GM23338 (cell line): ENCODE measurements at places on chromosomes 12 and 14. TPM values are rescaled to one million over a fixed set of nuclear protein-coding genes. Genes with fewer than 3 reads are reported as not detected.

- DNase-seq, result no peak
These were observed 180.2 kb downstream of the EPS8 start for GRCh38 chr12:15608941-15609340.

DNA sequence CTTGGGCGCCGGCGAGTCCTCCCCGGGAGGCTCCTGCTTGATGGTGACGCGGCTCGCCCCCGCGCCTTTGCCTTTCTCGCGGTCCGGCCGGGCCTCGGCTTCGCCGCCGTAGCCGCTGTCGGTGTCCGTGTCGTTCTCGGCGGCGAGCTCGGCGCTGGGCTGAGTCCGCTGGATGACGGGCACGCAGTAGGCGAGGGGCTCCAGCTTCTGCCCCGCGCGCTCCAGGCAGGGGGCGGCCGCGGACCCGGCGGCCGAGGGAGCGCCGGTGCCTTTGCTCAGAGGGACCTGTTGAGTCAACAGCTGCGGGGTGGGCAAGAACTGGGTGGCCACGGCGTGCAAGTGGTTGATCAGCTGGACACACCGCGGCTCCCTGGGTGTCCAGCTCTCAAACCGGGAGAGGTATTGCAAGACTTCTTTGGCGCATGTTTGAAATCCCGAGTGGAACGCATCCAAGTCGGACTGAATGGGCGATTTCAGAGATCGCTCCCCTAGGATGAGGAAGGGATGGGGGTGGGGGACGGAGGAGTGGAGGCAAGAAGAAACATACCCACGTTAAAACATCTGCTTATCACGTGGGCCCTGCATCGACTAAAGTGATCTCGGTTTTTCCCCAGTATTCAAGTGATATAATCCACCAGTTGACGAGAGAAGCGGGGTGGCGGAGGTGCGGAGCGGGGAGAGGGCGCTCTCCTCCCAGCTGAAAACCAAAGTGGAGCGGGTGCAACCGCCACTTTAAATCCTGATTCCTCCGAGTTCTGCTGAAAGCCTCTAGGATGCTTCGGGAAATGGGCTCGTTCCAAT is 2.0 kb downstream of the BHLHE41 start:
- DNase-seq, result peak; percentile 61

GRCh38 chr12:58361056-58361455 is 419.7 kb downstream of the ATP23 start:
- DNase-seq, result no peak

DNA sequence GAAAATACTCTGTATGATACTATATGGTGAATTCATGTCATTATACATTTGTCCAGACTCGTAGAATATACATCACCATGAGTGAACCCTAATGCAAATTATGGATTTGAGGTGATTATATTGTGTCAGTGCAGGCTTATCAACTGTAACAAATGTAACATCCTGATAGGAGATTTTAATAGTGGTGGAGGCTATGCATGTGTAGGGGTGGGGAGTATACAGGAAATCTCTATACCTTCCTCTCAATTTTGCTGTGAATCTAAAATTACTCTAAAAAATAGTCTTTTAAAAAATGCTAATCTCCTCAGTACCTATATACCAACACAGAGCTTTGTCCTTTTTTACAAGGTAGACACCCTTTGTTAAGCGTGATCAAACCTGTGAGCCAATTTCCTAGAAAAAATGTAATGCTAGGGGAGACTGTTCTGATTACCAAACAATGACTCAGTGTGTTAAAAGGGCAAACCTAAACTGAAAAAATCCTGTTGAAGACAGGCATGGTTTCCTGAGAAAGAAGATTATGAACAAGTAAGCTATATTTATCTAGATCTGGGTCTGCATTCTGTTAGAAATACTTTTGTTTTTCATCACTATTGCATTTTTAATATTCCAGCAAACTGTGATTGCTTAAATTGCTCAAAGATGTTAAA is 170.9 kb downstream of the DUSP6 start:
- no peak for DNase-seq

- DNase-seq, result no peak
These were observed 664.3 kb upstream of the TBX3 start for GRCh38 chr12:115348301-115348700.

DNA sequence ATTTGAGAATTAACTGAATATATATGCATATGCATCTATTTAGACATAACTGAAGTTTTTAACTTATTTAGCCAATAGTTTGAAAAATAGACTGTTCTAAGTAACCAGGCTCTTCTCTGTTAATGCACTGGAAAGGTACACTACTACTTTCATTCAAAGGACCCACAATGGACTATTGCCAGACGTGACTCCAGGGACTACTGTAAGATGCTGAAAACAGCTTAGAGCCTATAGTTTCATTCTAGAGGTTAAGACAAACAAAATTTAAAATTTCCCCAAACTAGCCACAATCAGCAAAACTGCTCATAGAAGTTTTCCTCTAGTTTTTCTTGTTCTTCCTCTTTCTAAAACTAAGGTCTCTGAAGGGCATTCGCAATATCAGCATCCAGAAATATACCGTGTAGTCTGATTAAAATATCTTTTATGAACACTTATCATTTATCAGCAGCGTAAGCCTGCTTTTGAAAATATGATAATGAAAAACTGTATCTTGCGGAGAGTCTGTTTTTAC is 10.4 kb downstream of the APPL2 start:
- DNase-seq, result no peak

DNA sequence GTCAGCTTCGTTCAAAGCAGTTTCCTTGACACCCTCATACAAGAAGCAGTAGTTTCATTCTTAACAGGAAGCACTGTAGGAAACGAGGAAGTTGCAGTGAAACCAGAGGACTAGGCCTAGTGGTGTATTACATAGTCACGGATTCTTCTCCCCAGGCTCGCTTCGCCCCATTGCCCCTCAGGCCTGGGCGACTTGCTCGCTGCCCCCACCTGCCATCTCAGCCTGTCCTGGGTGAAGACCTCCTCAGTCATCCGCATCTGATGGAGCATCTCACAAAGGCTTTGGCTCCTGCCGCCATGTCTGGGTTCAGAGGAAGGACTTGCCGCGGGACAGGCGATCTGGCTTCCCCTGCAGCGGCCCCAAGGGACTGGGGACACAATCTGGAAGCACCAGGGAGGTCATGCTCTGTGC is 93.5 kb downstream of the LMNTD1 start:
- no peak for DNase-seq

DNA sequence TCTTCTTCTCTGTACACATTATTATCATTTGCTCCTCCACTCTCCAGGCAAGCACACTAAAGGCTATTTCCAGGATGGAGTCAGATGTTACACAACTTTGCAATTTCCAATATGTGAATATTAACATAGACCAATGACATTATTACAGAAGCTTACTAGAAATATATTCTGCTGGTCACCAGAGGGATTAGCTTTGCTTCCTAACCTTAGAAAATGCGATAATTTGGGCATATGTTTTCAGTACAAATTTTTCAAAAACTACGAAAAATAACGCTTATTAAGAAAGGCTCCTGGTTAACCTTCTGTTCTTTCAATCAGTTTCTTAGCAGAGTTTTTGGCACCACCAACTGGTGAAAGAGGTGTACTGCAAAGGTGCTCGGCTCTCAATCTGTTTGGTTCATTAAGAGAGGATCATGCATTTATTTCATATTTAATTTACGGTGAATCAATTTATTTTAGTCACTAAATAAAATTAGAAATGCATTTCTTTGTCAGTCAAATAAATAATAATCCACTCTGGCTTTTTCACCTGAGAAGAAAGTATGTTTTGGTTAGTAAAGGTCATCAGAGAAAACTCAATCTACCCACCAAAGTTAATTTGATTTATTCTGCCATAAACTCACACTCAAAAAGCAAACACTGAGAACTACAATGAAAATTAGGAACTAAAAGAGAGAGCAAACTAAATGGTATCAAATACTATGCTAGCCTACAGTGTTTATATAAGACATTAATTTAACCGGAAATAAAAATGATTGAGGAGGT is 39.2 kb downstream of the EFCAB11 start:
- peak; percentile 81 for DNase-seq

- DNase-seq, result no peak
These were observed 10.8 kb downstream of the DLK1 start for GRCh38 chr14:100737526-100737925.

GRCh38 chr14:50383618-50384225 is 13.0 kb downstream of the CDKL1 start:
- no peak for DNase-seq

DNA sequence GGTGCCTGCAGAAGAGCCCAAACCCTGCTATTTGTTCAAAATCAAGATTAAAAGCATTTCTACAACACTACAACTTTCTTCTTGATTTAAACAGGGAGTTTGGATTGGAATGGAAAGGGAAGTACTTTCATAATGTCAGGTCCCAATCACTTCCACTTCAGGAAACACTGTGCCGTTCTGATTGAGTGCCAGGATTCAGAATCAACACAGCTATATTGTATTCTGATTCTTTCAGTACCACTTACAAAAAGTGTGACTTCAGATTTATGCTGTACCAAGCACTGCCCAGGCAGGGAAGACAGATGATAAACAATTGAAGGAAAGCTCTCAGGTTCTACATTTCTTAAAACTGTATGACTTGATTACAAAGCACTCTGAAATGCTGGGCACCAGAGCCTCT is 3.2 kb downstream of the TDP1 start:
- DNase-seq, result no peak

- no peak for DNase-seq
These were observed 31.2 kb downstream of the SUPT16H start for GRCh38 chr14:21352587-21352986.

DNA sequence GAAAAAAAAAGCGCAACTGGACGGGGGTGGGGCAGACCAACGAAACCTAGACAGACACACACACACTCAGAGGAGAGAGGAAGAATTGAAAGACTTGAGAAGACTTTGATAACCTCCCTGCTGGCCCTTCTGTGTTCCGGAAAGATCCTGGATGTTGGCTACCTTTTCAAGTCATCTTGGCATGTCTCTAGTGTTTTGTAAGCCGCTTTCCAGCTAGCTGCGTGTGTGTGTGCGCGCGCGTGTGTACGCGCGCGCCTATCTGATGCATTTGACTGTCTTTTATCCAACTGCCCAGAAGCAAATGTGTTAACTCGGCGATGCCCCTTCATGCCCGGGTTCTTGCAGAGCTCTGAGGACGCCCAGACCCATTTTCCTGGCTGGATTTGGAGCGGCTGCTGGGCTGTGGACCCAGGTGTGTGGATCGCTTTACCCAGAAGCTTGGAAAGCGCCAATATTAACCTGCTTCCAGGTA is 664 bp downstream of the LRFN5 start:
- DNase-seq, result peak; percentile 41

DNA sequence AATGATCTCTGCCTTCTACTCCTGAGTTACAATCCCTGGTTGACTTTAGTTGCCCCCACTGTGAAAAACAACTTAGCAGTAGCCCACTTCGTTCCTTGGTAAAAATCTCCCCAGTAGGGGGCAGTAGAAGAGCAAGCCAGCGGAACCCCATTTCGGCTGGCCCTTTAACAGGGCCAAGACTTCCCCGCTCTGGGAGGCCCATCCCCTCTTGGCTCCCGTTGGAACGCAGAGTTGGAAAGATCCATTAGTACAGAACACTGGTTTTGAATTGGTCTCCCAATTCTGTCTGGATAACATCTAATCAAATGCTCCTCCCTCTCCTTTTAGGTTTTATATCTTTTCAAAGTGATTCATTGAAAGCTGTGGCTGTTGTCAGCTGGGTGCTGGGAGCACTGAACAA is 1133.3 kb downstream of the BCL11B start:
- peak; percentile 88 for DNase-seq

DNA sequence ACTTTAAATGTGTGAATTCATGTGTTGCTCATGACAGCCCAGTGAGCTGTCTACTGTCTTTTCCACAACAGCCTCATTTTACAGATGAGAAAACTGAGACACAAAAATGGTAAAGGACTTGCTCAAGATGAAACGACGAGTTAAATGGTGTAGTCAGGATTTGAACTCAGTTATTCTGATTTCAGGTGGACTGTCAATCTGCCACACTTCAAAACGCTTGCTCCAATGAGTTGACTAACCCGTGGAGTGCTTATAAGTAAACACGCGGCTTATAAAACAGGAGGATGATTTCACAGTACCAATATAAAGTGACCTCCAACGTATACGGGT is 652 bp upstream of the POLE2 start:
- DNase-seq, result no peak

GRCh38 chr14:50225067-50225973 is 6.1 kb downstream of the SOS2 start:
- peak; percentile 11 for DNase-seq

GRCh38 chr14:88026890-88027289 is 22.0 kb downstream of the GPR65 start:
- no peak for DNase-seq

DNA sequence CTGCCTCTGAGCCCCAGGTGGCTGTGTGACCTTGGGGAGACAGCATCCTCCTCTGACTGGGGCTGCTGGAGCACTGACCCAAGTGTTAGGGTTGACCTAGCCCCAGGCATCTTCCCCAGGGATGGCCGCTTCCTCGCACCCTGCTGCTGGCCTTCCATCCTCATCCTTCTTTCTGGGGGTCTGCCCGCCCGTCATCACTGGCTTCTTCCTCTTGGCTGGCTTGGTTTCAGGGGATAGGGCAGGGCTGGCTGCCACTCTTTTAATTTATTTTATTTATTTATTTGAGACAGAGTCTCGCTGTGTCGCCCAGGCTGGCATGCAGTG is 3.5 kb downstream of the TEDC1 start:
- DNase-seq, result no peak

DNA sequence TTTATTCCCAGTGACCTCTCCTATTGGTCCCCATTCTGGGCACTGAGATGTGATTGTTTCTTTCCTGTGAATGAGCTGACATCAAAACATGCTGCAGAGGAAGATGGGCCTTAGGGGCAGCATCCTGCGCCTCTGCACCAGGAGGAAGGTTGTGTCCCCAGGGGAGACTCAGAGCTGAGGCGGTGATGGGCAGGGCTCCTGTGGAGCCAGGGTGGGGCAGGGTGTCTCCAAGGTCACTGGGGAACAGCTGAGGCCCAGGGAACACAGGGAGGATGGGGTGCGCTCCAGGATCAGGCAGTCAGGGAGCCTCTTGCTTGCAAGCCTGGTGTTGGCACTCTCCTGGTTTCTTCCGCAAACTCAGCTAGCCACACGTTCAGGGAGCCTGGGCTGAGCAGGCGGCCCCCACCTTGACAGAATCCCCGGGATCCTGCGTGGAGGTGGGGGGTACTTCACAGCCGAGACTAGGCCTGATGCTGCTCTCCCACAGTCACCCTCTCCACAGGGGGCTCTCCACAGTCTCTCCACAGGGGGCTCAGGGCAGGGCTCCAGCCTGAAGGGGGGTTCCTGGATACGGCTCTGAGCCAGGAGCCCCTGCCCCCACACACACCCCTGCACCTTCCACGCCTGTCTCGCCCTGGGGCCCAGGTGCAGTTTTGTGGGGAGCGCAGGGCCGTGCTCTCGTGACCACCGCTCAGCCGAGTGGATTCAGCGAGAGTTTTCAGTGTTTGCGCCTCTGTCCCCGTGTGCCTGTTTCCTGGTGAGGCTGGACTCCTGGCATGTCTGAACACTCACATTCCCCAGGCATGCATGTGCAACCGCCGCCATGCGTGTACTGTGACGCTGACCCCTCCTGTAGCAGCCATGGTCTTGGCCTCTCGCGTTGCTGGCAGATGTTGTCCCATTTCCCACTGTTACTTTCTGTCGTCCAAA is 264.7 kb downstream of the SEC23A start:
- no peak for DNase-seq

- DNase-seq, result peak; percentile 39
These were observed 39.7 kb upstream of the EML1 start for GRCh38 chr14:99753225-99754140.

RFLNA gene
- 16.2 and 20.4 TPM in 2 replicates for total RNA-seq

ACSM4 gene
- total RNA-seq, result not detected in 2 replicates

NELL2 gene
- 99.5 and 103 TPM in 2 replicates for total RNA-seq

PAH gene
- total RNA-seq, result 1.6 and 4.8 TPM in 2 replicates

TAS2R31 gene
- 6.1 and 12.9 TPM in 2 replicates for total RNA-seq

PLEKHH1 gene
- 30.6 and 33.9 TPM in 2 replicates for total RNA-seq

C1S gene
- 5.0 and 9.7 TPM in 2 replicates for total RNA-seq

NID2 gene
- total RNA-seq, result 7.1 and 10.4 TPM in 2 replicates

NTN4 gene
- total RNA-seq, result 3.3 and 3.8 TPM in 2 replicates

MYF6 gene
- total RNA-seq, result not detected in 2 replicates

OTUB2 gene
- total RNA-seq, result 4.1 and 4.4 TPM in 2 replicates
